Aorta (tissue), 5 donors: ENCODE measurements at places on chromosomes 3 and 15.

- DNase-seq, result no peak
These were observed 589.6 kb downstream of the IGSF11 start for GRCh38 chr3:118445036-118445435.

DNA sequence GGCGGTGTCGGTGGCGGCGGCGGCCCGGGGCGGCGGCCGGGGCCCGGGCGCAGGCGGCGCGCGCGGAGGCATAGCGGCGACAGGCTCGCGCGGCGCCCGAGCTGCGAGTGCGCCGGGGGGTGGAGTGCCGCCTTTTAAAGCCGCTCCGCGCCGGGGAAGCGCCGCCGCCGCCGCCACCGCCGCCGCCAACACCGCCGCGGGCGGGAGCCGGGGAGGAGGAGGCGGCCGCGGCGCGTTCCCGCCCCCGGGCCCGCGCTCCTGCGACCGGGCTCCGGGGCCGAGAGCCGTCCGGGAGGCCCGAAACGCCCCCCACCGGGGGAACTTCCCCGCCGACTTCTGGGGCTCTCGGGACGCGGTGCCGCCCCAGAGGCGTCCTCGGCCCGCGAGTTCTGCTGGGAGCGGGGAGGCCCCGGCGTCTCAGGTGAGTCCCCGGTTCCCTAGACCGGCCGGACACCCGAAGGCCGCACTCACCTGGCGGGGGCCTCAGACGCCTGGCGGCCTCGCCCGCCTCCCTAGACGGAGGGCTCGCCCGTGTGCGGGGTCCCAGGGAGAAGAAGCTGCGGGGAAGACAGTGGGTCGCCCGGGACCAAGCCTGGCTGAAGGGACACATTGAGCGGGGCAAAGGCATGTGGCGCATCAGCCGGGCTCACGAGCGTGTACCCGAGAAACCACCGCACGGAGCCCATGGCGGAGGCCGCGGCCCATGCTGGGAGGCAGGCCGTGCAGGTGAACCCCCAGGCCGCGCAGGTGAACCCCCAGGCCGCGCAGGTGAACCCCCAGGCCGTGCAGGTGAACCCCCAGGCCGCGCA, at the start of gene PCSK6:
Gene PCSK6, minus strand, starts transcription at position 109 of the 809 bp plus-strand sequence. Its CDS starts 37 bp downstream, at position 72.
- DNase-seq, result no peak

DNA sequence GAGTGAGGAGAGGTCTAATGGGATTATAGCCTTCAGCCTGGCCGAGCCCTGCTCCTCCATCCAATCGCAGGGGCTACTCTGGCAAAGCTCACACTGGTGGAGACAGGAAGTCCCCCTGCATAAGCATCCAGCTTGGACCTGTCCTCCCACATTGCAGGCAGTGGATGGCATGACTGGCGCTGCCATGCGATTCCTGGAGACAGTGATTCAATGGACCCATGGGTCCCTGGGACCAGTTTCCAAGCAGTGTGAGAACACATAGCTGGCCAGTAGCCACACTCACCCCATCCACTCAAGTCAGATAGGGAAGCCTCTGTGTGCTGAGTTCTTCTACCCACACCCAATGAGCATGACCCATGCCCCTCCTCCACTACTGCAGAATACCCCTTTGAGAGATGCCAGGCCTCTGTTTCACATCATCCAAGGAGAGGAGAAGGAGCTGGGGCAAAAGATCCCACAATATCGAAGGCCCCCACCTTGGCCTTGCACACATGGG, 18.1 kb upstream of the POC1A start:
- peak; percentile 51 for DNase-seq

GRCh38 chr3:173977747-173978146, 580.2 kb downstream of the NLGN1 start:
- no peak for DNase-seq

GRCh38 chr15:33730815-33731214, 237.5 kb upstream of the CHRM5 start:
- no peak for DNase-seq

- no peak for DNase-seq
These were observed 61.7 kb downstream of the TFDP2 start for GRCh38 chr3:142087676-142088075.

GRCh38 chr15:94294556-94294955, 63.2 kb downstream of the MCTP2 start:
- no peak for DNase-seq

DNA sequence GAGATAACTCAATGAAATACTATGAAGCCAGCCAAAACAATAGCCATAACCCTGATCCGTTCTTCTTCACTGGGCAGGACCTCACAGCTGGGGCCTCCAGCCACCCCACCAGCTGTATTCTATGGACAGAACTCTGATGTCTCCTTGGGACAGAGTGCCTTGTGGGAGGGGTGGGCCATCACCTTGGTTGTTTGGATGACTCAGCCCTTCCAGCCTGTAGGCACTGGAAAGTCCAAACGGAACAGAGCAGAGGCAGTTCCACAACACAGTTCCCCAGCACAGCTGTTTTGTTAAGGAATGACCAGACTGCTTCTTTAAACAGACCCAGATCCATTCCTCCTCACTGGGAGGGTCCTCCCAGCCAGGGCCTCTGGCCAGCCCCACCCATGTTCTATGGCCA, 31.9 kb upstream of the ZBED2 start:
- no peak for DNase-seq

DNA sequence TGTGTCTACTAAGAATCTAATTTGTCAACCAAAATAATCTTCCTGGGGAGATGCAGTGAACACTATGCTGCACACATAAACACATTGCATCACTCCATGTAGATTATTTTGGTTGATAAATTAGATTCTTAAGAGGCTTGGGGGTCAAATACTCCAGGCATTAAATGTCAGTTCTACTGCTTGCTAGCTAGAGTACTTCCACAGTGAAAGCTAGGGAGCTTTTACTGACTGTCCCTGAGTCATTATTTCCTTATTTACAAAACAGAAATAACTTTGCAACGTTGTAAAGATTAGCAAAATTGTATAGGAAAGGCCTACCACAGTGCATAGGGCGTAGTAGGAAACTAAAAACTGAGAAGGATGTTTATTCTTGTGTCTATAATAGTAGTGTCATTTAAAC, 12.9 kb upstream of the TMC3 start:
- no peak for DNase-seq

- DNase-seq, result no peak
These were observed 68.0 kb upstream of the AP4E1 start for GRCh38 chr15:50840520-50840919.

DNA sequence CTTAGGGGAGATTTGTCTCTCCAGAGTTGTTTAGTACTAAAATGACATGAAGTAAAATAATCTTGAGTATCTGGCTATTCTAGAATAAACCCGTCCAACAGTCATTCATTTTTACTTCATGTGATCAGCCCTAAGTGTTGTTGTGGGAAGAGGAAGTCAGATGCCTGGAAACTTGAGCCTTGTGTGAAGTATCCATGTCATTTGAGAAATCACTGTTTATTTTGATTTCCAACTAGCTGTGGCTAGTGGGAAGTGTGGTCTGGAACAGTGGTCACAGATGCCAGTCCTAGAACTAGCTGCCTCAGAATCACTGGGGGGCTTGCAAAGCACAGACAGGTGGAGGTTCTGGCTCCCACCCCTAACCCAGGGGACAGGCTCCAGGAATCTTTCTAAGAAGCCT, 77.7 kb upstream of the LIMD1 start:
- no peak for DNase-seq

DNA sequence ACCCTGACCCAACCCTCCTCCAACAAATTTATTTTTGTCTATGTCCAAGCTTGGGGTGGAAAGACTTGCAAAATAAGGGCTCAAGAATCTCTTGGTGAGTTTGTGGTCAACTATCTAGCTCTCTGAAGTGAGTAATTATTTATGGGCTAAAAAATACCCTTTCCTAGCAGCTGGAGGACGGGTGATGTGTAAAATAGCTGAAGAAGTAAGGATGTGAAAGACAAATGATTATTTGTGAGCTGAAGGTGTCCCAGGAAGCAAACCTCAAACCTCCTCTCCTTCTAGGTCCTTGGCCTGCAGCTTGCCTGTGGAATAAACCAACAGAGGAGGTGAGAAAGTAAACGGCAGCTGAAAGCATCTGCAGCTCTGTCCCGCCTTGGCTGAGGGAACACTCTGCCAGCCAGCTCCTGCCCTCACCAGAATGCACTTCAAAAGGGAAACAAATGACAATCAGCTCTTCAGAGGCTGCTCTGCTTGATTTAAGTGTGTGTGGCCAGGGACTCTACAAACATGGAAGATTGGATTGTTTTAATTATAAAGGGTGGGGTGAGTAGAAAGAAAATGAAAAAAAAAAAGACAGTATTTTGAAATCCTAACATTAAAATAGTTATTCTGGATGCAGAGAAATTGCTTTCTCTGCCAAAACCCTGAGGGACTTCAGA, 60.3 kb downstream of the TM4SF4 start:
- no peak for DNase-seq

GRCh38 chr15:42375941-42376340, 16.6 kb downstream of the CAPN3 start:
- no peak for DNase-seq

DNA sequence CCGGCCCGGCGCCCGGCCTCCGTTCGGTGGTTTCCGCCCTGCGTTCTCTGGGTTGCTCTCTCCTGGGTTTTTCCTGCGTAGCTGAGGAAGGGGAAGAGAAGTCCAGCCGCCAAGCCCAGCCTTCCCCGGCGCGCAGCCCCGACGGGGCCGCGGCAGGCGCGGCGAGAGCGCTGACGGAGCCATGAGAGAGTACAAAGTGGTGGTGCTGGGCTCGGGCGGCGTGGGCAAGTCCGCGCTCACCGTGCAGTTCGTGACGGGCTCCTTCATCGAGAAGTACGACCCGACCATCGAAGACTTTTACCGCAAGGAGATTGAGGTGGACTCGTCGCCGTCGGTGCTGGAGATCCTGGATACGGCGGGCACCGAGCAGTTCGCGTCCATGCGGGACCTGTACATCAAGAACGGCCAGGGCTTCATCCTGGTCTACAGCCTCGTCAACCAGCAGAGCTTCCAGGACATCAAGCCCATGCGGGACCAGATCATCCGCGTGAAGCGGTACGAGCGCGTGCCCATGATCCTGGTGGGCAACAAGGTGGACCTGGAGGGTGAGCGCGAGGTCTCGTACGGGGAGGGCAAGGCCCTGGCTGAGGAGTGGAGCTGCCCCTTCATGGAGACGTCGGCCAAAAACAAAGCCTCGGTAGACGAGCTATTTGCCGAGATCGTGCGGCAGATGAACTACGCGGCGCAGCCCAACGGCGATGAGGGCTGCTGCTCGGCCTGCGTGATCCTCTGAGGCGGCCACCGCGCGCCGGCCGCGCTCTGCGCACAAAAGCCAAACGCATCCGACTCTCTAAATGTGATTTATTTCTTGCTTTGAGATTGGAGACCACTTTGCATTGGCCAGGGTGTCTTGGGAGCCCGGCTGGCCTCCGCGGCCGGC, 727 bp downstream of the RAP2B start:
- peak; percentile 58 for DNase-seq

- no peak for DNase-seq
These were observed 52.5 kb upstream of the C15orf61 start for GRCh38 chr15:67468416-67468815.

- no peak for DNase-seq
These were observed 159.2 kb downstream of the TPRG1 start for GRCh38 chr3:189331002-189331418.
